ENCODE measurements at places on chromosomes 11 and 22.

GRCh38 chr11:130813638-130814037, 102.6 kb downstream of the SNX19 start:
- DNase-seq = no peak

DNA sequence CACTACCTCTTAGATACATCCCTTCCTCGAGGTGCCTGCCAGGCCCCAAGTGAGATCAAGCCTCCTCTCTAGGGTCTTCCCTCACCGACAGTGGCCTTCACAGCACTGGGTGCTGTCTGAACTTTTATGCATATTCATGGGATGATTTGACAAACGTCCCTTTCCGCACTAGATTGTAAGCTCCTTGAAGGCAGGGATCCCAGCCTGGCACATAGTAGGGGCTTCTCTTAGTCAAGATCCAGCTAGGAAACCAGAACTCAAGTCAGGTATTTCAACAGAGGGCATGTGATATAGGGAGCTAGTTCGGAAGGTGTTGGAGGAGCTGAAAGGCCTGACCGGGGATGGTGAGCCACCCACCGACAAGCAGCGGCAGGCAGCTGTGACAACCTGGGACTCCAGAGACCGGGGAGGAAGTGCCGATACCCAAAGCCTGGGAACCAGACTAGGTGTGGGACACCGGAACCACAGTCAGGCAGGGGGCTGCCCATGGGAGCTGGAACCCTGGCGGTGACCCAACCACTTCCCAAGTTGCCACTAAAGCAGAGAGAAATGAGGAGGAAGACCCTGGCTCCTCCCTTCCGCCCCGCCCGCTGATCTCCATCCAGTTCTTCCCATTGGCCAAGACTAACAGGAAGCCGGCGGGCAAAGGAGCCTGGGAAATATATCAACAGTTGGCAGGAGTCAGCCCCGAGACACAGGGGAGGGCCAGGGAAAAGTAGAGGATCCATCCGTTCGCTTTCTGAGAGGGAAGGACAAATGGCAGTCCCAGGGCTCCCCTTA, 39.8 kb upstream of the CD82 start:
- no peak for DNase-seq

DNA sequence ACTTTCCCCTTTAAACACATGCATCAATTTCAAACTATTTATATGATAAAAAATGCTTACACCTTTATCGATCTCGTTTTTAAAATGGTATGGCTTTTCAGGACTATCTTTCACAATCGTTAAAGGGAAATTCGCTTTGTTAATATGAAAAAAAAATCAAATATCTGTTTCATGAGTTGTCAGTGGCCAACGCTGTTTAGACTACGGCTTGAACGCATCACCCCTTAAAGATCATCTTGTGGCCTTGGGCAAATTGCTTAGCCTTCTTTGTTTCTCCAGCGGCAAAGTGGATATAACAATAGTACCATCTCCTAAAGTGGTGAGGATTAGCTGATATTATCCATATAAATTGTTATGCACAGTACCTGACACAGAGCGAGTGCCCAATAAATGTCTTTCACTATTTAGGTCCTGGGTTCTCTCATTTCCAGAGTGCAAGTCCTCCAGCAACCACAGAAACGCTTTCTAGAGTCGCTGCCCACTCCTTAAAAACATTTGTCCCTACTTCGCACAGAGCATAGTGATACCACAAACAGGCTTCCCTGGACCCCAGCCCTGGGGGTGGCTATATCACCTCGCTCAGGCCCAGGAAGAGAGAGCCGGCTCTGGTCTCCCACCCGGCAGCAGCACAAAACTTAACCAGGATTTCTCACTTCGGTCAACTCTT, 904 bp downstream of the SLC35F2 start:
- no peak for DNase-seq

GRCh38 chr11:2804189-2804588, 81.4 kb downstream of the CDKN1C start:
- no peak for DNase-seq

DNA sequence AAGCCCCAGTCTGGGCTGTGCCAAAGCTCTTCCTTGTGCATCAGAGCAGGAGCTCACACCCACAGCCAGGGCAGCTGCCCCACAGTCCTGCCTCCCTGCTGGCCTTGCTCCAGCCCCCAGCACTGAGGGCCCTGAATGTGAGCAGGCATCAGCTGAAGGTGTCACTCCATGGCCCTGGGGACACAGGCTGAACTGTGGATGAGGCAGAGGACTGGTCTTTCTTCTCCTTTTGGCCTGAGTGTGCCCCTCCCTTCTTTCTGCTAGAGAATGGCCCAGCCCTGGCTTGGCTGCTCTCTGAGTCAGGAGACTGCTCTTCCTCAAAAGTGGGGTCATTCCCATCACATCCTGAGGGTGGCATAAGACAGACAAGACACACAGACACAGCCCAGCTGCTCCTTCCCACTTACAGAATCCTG, 16.2 kb downstream of the OTOG start:
- no peak for DNase-seq

DNA sequence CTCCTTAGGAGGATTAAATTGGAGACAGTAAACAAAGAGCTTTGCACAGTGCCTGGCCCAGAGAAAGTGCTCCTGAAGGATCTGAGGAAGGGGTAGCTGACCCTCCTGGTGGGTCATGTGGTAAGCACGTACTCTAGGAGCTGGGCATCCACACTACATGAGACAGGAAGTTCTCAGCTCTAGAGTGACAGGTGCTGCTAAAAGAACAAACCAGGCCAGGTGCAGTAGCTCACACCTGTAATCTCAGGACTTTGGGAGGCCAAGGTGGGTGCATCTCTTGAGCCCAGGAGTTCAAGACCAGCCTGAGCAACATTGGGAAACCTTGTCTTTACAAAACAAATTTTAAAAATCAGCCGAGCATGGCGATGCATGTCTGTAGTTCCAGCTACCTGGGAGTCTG, 13.1 kb downstream of the SLC43A1 start:
- no peak for DNase-seq

DNA sequence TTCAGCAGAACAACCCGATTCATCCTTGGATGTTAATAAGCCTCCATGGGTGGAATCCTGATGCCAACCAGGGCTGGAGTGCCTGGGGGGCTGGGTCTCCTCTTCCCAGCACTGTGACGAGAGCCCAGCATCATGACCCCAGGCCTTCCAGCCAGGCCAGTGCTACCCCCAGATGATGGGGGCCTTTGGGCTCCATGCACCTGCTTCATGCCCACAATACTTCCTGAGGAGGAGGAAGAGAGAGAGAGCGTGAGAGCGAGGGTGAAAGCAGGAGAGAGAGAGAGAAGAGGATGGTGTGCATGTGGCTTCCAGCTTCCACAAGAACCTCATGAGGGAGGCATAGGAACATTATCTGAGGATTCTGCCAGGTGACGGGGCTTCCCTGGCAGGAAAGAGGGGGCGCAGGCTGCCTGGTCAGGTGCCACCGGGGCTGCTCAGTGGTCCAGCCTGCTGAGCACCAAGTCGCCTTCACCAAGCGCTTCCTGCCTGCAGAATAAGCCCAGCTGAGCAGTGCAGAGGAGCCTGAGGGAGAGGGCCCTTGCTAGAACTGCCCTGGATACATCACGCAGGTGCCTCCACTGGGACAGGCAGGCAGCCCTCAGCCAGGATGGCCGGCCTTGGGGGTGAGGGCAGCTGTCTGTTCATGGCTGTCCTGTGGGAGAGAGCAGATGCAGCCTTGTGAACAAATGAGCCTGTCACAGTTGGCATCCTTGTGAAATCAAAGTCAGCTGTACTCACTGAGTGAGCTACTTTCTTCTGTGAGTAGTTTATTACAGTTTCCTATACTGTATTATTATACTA, 243.3 kb upstream of the B3GAT1 start:
- DNase-seq = no peak

- no peak for DNase-seq
Observed at GRCh38 chr11:9689721-9690120, 25.8 kb downstream of the SWAP70 start.

DNA sequence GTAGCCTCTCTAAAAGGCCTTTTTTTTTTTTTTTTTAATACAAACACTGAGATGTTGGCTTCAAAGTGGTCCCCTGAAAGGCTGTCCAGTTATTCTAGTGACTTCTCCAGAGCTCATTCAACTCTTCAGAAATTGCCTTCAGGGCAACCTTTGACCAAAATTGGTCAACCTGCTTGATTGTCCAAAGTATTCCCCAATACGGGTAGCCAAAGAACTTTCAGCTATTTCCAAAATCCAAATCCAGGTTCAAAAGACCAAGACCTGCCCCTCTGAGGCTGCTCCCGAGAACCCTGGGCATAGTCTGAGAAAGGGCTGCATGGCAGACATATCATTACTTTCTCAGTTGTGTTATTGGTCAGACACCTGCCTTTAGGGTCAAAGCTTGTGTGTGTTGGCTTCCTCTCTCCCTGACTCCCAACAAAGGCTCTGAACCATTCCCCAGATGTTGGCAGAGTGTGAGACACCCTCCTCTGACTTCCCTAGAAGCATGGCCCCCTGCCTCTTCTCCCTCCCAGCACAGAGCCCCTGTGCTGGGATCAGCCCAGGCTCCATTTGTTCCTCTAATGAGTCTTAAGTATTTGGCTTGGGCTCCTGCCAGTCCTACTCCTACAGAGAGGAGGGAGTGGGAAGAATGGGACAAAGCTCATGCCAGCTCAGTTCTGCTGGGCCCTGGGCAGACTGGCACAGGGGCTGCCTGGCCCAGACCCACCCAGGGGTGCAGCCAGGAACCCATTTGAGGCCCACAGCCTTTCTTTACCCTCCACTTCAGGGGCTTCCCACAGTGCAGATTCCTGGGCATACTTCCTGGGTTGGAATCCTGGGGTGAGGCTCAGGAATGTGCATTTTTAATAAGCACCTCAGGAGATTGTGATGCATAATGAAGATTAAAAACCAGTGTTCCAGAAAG, 30.3 kb downstream of the TNKS1BP1 start:
- no peak for DNase-seq

DNA sequence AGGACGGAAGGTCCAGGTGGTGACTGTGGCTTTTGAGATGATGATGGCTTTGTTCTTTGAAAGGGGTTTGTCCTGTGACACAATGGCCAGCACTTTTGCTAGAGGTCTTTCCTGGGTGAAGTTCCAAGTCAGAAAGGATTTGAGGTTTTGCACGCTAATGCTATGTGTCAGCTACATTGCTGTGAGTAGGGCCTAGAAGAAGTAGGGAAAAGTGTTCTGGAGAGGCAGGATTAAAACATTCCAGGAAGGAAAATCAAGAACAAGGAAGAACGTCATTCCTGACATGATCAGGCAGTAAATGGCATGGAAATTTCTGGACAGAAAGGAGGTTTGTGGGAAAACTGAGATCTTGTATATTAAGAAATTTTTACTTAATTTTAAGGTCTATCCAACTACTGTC, 290.7 kb downstream of the NTM start:
- no peak for DNase-seq

GRCh38 chr22:50058061-50058905, at the start of gene TTLL8:
TTLL8 (minus strand) TSS chr22:50058298.
- DNase-seq = no peak

GRCh38 chr11:96097844-96098421, 174.0 kb upstream of the MTMR2 start:
- DNase-seq = no peak

- DNase-seq = no peak
Observed at GRCh38 chr11:12243486-12243885, 133.1 kb downstream of the MICAL2 start.

DNA sequence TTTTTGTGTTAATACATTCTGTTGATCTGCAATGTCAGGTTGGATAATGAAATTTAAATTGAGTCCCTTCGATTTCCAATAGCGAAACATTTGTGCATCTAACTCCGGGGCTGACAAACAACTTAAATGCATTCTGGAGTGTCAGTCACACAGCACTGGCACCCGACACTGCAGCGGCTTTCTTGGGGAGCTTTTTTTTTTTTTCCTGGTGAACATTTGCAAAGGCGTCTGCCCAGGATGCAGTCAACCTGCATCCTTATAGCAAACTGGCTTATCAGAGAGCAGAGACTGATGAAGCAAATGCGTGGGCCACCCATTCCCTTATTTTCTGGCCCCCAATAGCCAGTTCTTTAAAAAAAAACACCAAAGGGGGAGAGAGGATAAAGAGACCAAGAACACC, 1167.7 kb downstream of the LRRC4C start:
- DNase-seq = no peak

- DNase-seq = no peak
Observed at GRCh38 chr11:97414801-97415200, 1025.0 kb downstream of the JRKL start.

DNA sequence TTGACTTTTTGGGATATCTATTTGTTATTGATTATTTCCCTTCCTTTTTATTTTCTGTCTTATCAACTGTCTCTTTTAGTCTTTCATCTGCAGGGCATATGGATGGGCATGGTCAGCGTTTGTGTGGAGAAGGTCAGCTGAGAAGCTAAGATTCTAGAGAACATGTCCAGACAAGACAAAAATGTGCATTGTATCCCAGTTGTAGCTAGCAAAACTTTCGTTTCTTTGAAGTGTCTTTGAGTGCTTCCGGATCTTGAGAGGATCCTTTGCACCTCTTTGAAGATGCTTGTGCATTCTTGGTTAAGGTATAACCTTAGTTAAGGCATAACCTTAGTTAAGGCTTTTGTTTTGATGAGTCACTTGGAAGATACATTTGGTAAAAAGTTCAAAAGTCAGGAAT, 329.9 kb upstream of the LRRC4C start:
- no peak for DNase-seq

GRCh38 chr11:110134110-110134509, 40.9 kb downstream of the ZC3H12C start:
- peak; percentile 88 for DNase-seq

- DNase-seq = no peak
Observed at GRCh38 chr11:105181100-105181499, 41.5 kb upstream of the CARD18 start.

DNA sequence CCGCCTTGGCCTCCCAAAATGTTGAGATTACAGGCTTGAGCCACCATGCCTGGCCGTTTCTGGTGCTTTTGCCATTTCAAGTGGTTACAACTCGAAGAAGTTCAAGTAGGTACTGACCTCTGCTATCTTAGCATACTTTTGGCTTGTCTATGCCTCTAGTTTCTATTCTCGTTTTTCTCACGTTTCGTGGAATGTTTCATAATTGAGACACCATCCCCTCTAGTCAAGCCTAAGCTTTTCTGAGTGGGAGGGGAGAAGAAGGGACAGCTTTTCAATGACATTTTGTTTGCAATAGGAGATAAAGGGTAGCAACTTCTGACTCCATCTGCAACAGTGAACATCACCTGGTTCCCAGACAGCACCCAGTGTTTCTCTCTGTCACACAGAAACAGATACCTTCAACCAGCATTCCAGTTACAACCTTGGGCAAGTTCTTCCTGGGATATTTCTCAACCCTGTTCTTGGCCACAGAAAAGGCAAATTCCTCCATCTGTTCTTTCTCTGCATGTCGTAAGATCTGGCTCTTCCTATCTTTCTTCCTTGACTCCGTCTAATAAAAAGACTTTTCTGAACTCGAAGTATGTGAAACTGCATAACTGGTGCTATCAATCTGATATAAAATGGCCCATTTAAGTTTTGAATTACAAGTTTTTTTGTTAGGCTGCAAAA, 25.5 kb downstream of the DDI1 start:
- no peak for DNase-seq

- DNase-seq = no peak
Observed at GRCh38 chr22:39634530-39635405, 64.2 kb downstream of the CACNA1I start.

DNA sequence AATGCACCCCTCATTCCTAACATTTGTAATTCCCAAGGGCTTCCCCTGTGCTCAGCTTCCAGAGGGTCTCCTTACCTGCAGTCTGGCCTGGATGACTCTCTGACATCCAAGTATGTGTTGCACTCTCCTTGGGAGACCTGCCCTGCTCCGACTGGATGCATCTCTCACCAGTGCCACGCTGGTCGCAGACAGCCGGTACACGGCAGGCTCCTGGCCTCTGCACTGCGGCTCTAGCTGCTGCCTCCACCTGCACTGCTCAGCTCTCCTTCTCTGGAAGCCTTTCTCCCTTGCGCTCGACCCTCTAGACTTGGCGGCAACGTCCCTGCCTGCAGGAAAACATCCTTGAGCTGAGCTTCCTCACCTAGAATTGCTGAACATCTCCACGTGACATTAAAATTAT, 685.9 kb downstream of the BRD1 start:
- no peak for DNase-seq
